ENCODE measurements at places on chromosomes 11 and 22.

GRCh38 chr11:60493454-60493853 lies 876 bp downstream of the MS4A12 start:
- DNase-seq: no peak

DNA sequence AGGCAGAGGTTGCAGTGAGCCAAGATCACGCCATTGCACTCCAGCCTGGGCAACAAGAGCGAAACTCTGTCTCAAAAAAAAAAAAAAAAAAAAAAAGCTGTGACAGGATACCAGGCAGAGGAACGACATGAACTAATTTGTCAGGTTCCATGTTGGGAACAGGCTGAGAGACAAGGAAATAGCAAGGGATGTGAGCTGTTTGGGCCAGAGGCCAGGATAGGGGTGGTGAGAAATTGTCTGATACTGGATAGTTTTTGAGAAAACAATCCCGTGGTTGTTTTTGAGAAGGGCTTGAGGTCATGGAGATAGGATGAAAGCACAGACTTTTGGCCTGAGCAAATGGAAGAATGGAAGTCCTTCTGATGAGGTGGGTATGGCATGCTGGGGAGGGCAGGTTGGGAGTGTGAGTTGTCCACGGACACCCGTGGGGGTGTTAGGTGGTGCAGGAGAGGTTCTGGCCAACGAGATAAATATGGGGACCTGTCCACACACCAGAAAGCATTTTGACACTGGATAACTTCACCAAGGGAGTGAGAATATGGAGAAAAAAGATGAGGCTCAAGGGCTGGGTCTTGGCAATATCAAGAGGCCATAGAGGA lies 13.7 kb downstream of the PIWIL3 start:
- no peak for DNase-seq

DNA sequence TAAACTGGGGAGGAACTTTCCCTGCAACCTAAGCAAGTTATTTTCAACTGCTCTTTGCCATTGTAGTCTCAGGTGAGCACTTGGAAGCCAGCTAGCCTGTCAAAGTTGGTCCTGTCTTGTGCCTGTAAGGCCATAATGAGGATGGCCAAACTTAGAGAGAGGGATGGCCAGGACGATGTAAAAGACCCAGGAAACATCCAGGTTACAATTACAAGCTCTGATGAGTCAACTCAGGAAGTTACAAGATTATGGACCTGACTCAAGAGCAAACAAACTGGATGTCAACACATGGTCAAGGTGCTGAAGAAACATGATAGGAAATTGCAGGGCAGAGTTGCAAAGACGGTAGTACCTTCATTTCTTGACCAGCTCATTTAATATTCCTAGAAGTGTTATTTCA lies 1.6 kb downstream of the GTPBP1 start:
- no peak for DNase-seq

DNA sequence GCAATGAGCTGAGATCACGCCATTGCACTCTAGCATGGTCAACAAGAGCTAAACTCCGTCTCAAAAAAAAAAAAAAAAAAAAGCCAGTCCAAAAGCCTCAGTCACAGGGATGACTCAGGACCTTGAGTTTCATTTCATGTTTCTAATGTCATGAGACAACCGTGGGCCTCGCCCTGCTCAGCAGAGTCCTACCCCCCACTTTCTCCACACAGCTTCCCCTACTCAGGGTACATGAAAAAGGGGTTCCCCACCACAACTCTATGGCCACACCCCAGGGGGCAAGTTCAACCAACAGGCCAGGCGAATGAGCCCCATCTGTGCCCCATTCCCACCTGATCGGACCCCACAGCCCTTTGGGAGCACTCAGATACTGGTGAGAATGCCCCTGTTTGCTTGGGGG lies 24.3 kb upstream of the ADA2 start:
- no peak for DNase-seq

- no peak for DNase-seq
Observed at GRCh38 chr22:17969701-17970113, 54.7 kb downstream of the MICAL3 start.

- DNase-seq: no peak
Observed at GRCh38 chr11:11463405-11463804, 110.4 kb upstream of the CSNK2A3 start.

- no peak for DNase-seq
Observed at GRCh38 chr11:82315093-82315492, 418.6 kb downstream of the FAM181B start.

DNA sequence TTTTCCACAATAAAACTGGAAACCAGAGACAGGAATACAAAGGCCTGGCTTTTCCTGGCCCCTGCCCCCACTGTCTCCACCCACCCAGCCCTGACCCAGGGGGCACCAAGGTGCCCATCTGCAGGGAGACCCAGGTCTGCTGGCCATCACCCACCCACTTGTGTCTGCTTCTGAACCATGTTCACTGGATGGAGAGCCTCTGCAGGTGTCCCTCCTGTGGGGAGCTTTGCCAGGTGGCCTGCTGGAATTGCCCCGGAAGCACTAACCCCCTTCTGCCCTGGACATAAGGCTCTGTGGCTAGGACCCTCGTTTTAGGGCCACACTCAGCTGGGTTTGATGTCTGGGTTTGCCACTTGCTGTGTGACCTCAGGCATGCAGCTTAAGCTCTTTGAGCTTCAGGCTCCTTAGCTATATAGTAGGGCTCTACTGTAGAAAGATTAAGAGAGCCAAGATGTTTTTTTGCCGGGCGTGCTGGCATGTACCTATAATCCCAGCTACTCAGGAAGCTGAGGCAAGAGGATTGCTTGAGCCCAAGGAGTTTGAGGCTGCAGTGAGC lies 3.9 kb downstream of the SCARF2 start:
- DNase-seq: no peak

GRCh38 chr11:16359369-16359768 lies 3.0 kb upstream of the SOX6 start:
- DNase-seq: no peak

GRCh38 chr11:43790444-43790794 lies 90.2 kb upstream of the ALKBH3 start:
- DNase-seq: no peak

DNA sequence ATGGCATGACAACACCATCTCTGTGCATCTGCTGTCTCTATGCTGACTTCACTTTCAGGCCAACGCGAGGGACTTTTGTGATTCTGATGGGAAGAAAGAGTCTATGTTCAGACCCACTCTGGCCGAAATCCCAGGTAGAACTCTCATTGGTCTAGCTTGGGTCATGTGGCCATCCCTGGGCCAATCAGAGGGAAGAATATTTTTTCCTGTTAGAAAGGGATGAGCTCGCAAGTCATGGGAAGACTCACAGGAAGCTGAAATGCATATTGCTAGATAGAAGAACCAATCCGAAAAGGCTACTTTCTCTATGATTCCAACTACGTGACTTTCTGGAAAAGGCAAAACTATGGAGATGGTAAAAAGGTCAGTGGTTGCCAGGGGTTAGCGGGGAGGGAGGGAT lies 56.0 kb upstream of the LINC01488 start:
- no peak for DNase-seq

DNA sequence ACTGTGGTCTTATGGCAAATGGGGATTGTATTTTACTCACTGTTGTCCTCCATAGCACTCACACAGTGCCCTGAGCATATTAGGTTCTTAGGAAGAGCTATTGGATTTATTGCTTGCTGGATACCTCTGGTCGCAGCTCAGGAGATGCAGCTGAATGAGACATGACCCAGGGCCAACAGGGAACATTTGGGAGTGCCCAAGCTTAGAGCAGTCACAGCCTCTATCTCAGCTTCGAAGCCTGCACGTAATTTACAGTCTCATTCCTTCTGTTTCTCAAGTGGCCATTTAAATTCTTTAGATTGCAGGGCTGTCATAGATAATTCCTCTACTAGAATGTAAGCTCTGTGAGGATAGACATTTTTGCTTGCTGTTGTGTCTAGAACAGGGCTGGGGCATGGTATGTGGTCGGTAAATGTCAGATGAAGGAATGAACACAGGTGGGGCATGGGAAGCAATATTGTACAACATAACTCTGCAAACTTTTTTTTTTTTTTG lies 192.8 kb downstream of the GRIK4 start:
- DNase-seq: no peak

DNA sequence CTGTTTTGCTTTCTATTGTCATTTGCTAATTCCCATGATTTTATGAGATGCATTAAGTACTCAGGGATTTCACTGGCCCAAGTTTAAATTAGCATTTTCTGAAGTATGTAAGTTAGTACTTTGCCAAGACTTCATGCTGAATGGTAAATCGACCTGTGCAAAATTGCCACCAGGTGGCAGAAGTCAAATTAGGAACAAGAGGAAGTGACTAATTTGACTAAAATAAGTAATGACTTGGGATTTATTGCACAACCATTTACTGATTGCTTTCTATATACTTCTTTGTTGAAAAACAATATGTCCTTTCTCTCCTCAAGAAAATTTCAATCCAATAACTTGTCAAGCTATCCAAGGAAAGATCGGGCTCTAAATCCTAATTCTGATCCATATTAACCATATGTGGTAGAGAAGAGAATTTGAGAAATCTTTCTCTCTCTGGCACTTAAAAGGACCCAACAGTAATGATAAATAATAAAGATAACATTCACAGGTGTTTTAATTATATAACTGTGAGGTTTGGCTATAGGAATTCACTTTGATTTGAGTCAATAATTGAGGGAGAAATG lies 253.7 kb upstream of the CHORDC1 start:
- DNase-seq: no peak

DNA sequence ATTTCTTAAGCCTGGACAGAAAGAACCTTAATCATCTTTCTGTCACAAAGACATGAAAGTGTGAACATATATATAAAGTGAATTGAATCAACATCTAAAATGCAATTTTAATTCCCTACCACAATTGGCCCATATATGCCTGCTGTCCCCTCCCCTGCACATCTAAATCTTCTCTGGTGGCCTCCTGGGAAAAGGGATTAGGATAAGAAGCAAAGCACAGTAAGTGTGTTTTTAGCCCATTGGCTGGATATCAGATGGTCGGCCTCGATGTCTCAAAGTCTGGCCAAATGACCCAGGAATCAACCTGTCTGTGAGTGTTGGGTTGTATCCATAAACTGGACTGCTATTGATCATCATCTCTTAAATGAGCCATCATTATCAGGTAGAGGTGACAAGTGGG lies 5.8 kb downstream of the MMP3 start:
- DNase-seq: no peak

DNA sequence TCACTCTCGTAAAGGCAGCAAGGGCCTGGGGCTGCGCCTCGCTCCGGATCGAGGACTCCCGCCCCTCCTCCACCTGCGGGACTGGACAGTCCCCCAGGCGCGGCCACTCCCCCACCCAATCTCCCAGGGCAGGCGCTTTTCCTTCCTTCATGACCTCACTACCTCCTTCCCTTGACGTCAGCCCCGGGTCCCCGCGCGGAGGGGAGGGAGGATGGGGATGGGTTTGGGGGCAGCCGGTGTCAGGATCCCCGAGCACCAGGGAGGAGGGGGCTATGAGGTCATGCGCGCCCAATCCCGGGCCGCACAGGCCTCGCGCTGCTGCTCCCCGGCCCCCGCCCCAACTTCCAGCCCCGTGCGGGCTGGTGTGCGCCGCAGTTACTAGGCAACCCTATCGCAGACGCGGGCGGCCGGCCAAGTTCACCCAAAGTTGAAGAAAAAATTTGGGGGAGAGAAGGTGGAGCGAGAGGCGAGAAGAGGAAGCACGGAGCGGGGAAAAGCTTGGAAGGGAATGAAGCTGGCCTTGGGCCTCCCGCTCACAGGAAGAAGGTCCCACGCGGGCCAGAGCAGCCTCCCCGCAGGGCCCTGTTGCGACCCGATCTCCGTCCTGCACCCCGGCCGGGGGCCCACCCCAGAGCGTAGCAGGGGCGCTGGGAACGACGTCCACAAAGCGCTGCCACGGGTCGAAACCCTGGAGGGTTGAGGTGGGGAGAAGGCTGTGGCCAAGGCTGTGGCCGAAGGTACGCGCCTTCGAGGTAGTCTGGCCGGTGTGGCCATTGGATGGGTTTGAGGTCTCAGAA lies 8.3 kb downstream of the WT1 start:
- DNase-seq: no peak

GRCh38 chr22:37167176-37167980 lies 17.7 kb upstream of the IL2RB start:
- no peak for DNase-seq

GRCh38 chr11:79414041-79414440 lies 26.8 kb downstream of the TENM4 start:
- no peak for DNase-seq

DNA sequence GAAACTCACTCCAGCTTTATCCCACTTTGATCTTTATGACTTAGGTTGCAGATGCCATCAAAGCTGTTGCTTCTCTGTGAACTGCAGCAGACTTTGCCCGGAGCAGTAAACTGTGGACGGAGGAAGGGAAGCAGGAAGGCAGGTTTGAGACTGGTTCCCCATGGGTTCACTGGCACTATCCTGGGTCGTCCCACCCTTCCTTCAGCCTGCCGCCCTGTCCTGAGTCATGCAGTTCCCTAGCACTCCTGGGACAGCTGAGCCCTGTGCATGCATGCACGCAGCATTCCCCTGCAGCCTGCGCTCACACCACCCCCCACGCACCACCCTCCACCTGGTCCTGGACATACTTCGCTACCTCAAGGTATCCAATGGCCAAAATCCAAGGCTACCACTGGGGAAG lies 23.5 kb upstream of the P2RY2 start:
- DNase-seq: no peak

GRCh38 chr11:61682093-61682732 lies 2.0 kb downstream of the DAGLA start:
- no peak for DNase-seq

- no peak for DNase-seq
Observed at GRCh38 chr11:35433588-35433987, 14.2 kb upstream of the SLC1A2 start.

GRCh38 chr22:25386538-25386884 lies 167.1 kb downstream of the CRYBB2 start:
- no peak for DNase-seq

- no peak for DNase-seq
Observed at GRCh38 chr22:50305923-50306566, 1.4 kb downstream of the PLXNB2 start.

DNA sequence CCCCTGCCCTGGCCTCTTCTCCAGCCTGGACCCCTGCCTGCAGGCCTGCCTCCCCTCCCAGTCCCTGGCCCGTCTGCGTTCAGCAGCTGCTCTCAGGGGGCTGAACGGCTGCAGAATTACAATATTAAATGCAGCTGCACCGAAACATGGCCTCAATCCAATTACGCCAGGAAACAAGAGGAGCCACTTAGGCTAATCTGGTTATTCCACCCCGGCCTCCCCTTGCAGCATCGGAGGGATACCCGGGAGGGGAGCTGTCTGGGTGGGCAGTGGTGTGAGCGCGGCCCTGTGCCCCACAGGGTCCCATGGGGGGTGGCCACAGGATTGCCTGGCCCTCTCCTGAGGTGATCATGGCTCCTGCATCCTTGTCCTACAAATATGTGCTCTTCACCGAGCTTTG lies 42.6 kb downstream of the FLRT1 start:
- no peak for DNase-seq

Data from stimulated activated CD8-positive, alpha-beta memory T cell treated with anti-CD3 and anti-CD28 coated beads, Interleukin-7, amount 100 ng/mL, for 4 hours (primary cell).